ENCODE measurements at places on chromosomes 13 and 19.

GRCh38 chr13:25802579-25802978, 249.2 kb downstream of the SHISA2 start:
- no peak for DNase-seq

DNA sequence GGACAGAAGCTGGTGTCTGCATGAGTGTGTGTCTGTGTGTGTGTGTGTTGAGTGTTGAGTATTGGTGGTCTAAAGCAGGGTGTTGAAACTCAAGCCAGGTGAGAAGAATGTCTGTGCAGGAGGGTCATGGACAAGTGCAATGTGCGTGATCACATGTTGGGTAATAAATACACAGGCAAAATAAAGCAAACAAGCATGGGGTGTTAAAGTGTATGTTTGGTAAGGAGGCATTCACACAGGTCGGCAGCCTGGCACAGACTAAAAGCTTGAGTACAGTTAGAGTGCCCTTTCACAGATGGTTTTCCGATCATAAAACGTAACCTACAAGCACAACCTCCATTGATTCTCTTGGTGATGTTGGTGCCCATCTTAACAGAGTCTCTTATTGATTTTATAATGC, 476.9 kb upstream of the KLHL1 start:
- no peak for DNase-seq

DNA sequence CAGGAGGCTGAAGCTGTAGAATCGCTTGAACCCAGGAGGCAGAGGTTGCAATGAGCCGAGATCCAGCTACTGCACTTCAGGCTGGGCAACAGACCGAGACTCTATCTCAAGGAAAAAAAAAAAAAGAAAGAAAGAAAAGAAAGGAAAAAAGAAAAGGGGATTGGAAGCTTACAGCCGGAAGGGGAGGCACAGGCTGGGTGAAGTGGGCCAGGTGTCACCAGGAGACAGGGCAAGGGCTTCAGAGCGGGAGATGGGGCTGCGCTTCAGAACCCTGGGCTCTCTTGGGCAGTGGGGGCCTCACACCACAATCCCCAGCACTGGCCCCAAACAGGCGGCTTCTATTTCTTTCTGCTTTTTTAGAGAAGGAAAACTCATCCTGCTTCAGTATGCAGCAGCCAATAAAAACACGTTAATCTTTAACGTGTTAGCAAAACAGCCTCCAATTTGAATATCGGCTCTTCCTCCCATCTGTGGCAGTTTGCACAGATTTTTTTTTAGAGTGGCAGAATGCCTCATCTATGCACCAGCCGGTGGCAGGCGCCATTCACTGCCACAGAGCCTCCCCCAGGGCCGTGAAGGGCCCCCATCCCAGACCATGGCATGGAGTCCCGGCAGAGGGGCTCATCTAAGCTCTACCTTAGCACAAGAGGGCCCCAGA, 46.6 kb upstream of the C19orf12 start:
- no peak for DNase-seq

GRCh38 chr13:23159205-23159759, 21.5 kb upstream of the SGCG start:
- peak; percentile 69 for DNase-seq

DNA sequence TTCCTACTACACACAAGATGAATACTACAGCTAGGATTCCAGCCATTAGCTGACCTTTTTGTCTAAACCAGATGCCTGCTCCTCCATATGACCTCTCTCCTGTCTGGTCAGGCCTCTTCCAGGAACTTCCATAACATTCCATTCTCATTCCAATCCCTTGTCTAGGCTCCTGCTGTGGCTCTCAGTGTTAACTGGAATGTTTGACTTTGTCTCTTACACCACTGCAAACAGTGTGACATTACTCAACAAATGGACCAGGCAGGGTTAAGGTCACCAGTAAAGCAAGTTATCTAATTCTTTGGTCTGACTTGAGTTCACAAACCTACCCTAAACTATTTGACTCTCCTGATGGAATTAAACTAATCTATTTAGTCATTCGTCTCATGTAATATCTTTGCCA, 2.1 kb upstream of the GPC6 start:
- no peak for DNase-seq

DNA sequence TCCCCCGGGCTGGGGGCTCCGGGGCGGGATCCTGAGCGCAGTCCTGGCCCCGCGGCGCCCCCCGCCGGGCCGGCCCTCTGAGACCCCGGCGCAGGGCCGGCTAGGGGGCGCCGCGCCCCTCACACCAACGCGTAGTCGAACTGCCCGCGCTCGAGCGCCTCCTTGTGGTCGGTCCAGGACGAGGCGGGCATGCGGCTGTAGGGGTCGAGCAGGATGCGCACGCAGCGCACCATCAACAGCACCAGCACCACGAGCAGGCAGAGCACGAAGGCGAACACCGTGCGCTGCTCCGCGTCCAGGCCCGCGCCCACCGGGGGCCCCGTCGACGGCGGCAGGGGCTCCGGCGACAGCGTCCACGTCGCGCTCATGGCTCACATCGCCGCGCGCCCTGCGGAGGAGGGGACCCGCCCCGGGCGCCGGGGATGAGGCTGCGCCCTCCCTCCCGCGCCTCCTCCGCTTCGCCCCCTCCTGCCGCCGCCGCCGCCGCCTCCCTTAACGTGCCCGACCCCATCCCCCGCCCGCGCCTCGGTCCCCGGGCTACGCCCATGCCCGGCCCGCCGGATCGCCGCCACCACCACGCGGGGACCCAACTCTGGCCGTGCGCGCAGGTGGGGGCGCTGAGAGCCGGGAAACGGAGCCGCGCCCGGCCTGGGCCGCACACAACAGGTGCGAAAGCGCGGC, 624 bp downstream of the CTXN1 start:
- DNase-seq = peak; percentile 98

GRCh38 chr19:52307275-52307674, 10.3 kb downstream of the ZNF480 start:
- no peak for DNase-seq

GRCh38 chr13:24654741-24655140, 25.5 kb upstream of the ATP12A start:
- DNase-seq = no peak

- DNase-seq = no peak
These were observed 262.5 kb upstream of the STARD13 start for GRCh38 chr13:33548069-33548468.

GRCh38 chr13:59274958-59275727, 888.6 kb downstream of the DIAPH3 start:
- DNase-seq = no peak

- DNase-seq = no peak
These were observed 9.8 kb upstream of the LIN7B start for GRCh38 chr19:49104229-49104864.

DNA sequence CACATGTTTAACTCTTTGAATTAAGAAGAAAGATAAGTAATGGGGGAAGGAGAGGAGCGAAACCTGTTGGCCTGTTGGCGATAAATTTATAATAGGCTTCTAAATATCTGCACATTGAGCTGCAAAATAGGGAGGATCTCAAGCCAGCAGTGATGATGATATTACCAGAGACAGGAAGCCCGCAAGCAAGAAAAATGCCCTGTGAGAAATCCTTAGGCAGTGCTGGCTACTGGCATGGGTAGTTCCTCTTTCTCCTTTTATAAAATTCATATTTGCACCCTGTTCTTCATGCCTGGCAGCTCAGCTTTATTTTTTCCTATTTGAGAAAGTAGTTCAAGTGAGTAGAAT, 858 bp upstream of the USP12 start:
- DNase-seq = no peak

- no peak for DNase-seq
These were observed 8.8 kb downstream of the PPP1R13L start for GRCh38 chr19:45395821-45396617.

DNA sequence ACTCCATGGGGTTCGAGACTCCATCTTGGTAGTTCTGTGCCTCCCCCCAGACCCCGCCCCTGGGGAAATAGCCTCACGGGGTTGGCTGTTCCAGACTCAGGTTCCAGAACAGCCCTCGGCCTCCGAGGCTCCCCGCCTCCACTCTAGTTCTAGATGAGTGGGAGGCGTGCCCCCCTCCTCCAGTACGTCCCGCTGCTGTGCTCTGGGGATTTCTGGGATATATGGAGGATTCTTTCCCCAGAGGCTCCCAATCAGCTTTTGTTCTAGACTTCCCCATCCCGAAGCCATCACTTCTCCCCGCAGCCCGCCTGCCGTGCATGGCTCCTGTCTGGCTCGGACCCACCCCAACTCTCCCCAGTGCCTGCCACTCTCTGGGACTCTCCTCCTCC, 1.9 kb upstream of the CACNG7 start:
- no peak for DNase-seq

DNA sequence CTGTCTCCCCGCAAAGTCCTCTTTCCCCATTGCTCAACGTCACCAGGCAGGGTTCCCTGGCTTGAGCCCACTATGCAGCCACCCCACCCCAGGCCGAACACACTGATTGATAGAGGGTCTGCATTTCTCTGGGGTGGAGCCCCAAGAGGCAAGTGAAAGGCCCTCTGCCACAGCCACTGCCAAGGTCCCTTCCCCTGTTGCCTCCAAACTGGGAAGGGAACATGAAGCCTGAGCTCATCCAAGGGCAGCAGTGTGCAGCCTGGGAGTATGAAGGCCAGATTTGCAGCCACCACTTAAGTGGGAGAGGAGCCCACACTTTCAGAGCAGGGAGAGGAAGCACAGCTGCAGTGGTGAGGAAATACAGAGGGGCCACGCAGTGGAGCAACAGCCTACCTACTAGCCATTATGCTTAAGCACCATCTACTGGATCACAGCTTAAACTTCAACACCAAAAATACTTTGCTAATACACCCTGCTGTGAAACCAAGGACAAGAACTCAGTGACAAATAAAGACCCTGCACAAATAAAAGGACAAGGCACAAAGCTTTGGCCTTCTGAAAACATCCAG, 48.6 kb downstream of the UBL3 start:
- DNase-seq = no peak

DNA sequence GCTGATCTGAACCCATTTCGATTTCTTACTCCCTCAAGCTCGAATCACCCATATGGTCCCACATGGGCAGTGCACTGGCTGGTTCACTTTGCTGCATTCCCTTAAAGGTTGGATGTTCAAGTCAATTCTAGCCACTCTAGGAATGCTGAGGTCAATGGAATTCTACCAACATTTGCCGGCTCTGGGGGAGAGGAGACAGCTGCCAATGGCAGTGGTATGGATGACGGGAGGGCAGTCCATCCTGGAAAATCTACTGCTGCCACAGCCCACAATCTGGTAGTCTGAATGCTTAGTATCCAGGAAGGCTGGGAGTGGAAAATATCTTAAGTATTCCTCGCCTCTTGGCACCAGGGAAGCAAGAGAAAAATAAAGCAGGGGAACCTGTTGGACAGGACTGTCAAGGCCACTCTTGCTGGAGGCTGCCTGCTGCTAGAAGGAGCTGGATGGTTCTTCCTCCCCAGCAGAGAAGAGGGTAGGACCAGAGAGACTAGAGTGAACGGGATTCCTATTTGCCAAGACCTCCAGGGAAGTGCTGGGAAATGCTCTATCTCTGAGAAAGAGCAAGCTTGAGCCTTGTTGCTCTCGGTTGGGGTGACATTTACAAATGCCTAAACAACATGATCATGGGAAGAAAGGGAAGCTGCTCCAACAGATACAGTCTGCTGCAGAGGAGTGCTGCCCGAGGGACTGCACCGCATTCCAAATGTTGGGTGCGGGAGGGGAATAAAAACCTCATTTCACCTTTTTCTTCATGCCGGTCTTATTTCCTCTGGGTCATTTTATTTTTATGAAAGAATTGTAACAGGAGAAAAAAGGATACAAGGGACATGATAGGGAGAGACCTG, 20.7 kb upstream of the HMGB1 start:
- no peak for DNase-seq

- DNase-seq = no peak
These were observed 303.5 kb downstream of the TEX29 start for GRCh38 chr13:111623743-111624505.

- no peak for DNase-seq
These were observed 4.5 kb upstream of the SIGLEC9 start for GRCh38 chr19:51120160-51120559.

- DNase-seq = no peak
These were observed 24.7 kb downstream of the ARID3A start for GRCh38 chr19:950352-951066.

DNA sequence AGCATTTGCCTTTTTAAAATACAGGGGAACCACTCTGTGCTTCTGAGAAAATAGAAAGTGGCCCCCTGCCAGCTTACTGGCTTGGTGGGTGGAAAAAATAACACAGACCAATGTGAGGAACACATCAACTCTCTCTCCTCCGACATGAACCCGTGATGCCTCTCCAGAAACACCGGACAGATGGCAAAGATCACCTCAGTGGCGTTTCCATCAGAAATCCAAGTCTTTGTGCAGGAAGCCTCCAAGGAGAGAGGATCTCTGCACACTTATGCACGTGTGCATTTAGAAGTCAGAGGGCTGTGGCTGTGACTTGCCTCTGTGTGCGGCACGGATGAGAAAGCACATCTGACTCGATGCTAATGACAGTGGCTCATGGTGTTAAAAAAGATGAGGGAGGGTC, 112.3 kb upstream of the KLF12 start:
- DNase-seq = no peak

DNA sequence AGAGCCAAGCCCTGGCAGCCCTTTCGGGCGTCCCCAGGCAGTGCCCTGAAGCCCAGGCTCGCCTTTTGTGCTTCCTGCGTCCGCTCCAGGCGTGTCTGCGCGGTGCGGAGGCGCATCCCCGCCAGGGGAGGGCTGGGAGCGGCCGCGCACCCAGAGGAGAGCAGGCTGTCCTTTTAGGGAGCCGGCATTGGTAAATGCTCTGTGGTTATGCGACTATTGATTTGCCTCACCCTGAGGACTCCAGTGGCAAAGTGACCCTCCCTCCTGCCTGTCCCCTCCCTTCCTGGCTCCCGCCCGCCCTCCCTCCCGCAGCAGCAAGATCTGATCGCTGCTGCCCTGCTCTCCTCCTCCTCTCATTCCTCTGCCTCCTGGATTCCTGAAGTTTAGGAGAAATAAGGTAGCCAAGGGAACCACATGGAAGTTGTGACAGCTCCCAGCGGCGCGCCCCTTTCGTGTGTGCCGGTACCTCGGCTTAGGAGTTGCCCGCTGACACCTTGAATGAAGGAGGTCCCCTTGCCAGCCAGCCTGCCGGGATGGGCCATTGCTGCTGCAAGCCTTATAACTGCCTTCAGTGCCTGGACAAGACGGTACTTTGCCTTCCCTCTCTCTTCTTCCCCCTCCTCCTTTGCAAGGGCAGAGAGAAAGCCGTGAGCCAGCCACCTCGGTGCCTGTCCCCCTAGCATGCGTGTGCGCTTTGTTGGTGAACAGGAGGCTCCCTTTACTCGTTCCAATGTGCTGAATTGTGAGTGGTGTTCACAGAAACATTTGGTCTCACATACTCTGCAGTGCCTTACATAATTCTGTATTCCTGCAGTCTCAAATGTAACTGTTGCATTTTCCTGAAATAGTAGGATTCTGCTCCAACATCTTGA, 166.9 kb downstream of the SLC7A1 start:
- peak; percentile 22 for DNase-seq

DNA sequence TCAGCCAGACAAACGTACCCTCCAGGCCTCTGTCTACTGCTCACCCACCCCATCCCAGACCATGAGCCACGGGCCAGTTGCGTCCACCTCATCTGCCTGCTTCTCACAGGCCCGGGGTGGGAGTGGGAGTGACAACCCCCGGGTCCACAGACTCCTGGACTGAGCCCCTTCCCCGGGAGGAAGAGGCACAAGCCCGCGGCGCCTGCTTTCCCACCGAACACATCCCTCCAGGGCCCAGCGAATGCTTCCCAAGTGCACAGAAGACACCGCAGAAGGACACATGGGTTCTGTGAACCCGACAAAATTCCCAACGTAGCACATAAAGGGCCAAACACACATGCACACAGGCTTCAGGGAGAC, 18.0 kb upstream of the PLPP2 start:
- DNase-seq = no peak

Data from neural crest cell (in vitro differentiated cells).